ENCODE measurements at places on chromosomes 12 and 14.

DNA sequence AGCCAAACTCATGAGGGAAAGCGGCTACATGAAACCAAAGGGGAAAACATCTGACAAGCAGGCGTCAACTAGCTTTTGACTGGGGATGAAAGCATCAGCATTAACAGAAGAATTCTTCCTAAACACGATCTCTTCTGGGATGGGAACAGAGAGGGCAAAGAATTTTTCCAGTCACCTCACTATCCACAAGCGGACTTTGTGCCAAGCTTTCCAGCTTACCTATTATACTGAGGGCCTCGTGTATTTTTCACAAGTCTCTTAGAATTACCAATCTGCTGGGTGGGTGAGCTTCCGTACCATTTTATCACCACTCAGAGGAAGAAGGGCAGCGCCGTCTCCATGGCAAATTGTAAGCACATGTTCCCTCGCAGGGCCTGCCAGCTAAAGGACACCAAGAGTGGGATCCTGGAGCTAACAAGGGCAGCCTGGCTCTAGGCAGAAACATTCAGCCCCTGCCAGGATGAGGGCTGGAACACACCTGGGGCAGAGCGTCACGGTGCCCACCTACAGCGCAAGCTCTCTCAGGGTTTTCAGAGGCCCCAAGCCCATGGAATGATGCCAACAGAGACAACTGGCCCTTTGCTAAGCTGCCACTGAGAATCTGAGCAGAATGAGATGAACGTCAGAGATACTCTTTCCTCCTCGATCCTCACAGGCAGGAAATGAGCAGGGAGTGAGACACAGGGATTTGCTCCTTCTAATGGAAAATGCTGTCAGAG, 74.6 kb downstream of the CHGA start:
- no peak for DNase-seq

- DNase-seq = no peak
Measured at GRCh38 chr14:94483071-94483451, 7.1 kb upstream of the SERPINA9 start.

GRCh38 chr12:6382982-6383381, 980 bp upstream of the LTBR start:
- DNase-seq = no peak

DNA sequence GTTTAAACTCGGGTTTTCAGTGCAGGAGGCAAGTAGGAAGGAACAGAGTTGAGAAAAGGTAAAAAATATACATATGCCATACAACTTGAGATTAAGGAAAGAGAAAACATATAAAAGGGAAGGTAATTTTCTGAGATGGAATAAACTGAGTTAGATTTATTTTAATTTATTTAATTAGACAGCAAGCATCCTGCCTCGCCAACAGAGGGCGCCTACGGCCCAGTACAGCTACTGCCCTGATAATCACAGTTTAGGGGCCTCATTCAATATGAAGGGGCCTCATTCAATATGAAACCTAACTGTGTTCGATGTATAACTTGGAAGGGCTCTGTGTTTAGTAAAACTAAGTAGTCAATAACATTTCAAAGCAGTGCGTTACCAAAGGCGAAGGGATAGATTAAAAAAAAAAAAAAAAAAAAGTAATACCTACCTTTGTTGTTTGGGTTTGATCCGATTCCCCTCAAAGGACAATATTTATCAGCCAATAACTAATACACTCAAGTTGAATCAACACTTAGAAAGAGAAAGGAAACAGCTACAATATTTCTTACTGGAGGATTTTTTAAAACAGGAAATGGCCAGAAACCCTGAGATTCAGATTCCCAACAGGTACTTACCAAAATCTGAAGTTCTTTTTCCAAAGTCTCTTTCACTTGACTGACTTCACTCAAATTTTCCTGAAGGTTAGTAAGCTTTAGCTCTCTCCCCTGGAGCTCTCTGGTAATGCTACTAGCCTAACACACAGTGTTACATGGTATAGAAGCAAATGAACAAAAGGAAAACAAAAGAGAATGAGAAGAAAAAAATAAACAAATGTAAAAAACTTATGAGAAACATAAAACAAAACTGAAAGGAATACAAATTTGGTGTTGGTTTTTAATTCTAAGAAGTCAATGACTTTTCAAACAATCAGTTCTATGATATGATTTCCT, 70.0 kb upstream of the VPS33A start:
- DNase-seq = no peak

DNA sequence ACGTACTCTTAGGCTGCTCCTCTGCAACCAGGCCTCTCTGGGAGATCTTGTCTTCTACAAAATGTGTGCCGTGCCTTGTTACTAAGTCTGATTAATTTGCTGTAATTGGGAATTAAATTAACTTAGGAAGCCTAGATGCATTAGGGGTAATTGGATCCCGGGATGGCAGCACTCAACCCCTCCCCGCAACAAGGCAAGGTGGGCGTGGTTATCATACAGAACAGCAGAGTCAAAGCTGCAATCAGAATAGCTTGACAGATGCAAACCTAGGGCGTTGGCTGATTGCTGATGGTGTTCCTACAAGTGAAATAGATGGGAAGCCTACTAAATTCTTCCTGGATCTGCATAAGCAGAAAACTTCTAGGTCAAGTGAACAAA, 34.5 kb upstream of the NFYB start:
- DNase-seq = no peak

DNA sequence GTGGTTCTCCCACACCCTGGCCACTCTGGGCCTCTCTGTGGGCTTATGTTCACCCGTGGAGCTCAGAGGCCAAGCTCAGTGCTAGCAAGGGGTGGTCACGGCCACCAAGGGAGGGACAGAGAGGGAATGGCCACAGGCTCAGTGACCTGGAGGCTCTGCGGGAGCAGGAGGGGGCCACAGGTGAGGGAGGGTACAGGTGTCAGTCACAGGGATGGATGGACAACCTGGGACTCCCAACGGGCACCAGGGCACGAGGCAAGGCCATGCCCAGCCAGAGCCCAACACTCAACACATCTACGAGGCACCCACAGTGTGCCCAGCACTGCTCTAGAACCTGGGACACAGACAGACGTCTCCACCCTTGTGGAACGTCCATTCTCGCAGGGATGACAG, 11.3 kb downstream of the NCOR2 start:
- no peak for DNase-seq

GRCh38 chr12:41336041-41336549, 148.0 kb downstream of the PDZRN4 start:
- no peak for DNase-seq

DNA sequence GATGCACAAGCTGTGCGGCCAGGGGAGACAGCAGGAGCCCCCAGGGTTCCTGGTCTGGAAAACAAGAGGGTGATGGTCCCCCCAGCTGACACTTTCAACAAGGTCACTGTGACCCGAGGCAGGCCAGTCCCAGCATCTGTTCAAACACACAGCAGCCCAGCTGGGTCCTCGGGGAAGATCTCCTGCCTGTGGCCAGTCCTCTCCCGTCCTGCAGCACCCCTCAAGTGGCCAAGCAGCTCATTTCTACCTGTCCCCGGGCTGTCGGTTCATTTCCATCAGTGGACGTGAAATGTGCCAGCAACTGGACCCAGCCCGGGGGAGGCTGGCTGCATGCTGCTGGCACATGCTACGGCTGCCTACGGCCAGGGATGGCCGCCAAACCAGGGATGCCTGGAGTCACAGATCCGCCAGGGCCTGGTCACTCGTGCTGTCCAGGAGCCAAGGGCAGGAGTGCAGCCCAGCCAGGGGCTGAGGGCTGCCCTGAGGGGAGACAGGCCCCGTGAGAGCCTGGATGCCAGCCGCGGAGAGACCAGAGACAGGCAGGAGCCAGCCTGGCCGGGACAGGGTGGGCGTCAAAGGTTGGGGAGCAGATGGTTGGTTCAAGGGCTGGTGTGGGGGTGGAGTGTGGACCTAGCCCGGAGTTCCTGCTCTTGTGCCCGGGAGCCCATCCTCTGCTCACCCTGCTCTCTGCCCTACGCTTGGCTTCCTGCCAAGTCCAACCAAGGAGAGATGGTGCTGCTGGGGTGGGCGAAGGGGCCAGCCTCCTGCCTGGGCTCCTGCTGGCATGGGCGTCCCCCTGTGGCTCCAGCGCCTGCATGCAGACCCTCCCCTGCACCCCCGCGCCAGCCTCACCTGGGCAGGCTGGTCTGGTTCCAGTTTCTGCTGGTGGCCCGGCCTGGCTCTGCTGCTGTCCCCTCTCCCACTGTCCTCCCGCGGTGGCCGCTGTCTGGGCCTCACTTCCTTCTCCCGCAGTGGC, 143.8 kb downstream of the ADGRD1 start:
- DNase-seq = no peak

GRCh38 chr12:95718006-95718431, 72.5 kb downstream of the NTN4 start:
- no peak for DNase-seq

GRCh38 chr12:12461923-12462315, 100.7 kb downstream of the DUSP16 start:
- DNase-seq = no peak

DNA sequence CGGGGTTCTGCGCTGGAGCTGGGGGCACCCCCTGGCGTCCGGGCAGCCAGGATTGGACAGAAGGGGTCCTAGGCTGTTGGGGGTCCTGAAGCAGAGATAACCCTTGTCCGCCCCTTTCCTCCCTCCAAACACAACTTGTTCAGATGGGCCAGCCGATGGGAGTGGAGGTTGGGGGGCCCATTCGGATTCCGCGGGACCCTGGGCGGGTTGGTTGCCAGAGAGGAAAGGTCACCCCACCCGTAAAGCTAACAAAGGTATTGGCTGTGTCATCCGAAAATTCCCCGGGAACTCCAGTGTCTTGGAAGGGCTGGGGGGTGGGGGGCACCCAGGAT, 1.3 kb downstream of the FAM222A start:
- no peak for DNase-seq

GRCh38 chr14:51792809-51793208, 67.6 kb upstream of the GNG2 start:
- DNase-seq = no peak

All from hippocampal formation (tissue), 2 donors.